Activated CD8-positive, alpha-beta T cell treated with anti-CD3 and anti-CD28 coated beads for 36 hours (primary cell): ENCODE measurements at places on chromosomes 7 and 10. TPM values are rescaled to one million over a fixed set of nuclear protein-coding genes. Genes with fewer than 3 reads are reported as not detected.

LIPJ gene
- not detected for total RNA-seq

BMS1 gene
- 27.6 TPM for total RNA-seq

DNA sequence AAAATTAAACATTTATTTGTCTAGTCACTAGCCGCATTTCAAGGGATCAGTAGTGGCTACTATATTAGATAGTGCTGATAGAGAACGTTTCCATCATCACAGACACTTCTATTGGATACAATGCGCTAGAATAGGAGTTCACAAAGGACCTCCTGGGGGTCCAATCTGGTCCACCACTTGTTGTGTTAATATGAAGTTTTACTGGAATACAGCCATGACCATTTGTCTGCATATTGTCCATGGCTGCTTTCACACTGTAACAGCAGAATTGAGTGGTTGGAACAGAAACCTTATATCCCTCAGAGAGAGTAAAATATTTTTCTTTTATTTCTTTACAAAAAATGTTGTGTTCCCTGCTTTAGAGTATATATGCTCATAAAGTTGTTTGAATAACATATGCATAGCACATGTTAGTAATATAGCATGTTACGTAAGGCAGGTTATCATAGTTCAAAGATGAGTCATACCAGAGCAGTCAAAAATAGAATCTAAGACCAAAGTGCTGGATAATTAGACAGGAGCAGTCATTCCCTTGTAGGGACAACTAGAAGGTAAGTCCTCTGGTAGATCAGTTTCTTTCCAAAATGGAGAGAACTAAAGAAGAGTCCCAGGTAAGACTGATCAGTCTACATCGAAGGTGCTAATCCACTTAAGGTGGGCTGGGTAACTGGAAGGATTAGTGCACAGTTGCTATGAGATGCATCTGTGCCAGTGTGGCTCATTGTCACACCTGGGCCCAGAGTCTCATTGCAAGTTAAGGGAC lies 14.9 kb downstream of the BZW2 start:
- no peak for DNase-seq

DNA sequence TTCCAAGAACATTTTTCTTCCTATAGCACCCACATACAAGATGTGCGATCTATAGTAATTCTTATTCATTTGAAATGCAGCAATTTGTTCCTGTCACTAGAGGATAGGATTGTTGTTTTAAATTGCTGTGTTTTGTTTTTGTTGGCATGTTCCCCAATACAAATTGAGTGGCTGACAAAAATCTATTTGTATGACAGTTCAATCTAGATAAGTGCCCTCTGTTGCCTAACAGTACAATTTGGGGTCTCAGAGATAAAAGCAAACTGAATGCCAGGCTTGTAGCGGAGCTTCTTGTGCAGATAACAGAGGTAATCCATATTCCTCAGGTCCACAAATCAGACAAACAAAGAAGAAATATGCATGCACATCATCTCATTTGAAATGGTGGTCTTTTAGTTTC lies 68.8 kb downstream of the VTI1A start:
- DNase-seq: no peak
